Dorsolateral prefrontal cortex (tissue), 122 donors: ENCODE measurements at places on chromosomes 7 and 10.

- no peak for DNase-seq
These were observed 101.3 kb downstream of the MDFIC start for GRCh38 chr7:115023219-115023618.

DNA sequence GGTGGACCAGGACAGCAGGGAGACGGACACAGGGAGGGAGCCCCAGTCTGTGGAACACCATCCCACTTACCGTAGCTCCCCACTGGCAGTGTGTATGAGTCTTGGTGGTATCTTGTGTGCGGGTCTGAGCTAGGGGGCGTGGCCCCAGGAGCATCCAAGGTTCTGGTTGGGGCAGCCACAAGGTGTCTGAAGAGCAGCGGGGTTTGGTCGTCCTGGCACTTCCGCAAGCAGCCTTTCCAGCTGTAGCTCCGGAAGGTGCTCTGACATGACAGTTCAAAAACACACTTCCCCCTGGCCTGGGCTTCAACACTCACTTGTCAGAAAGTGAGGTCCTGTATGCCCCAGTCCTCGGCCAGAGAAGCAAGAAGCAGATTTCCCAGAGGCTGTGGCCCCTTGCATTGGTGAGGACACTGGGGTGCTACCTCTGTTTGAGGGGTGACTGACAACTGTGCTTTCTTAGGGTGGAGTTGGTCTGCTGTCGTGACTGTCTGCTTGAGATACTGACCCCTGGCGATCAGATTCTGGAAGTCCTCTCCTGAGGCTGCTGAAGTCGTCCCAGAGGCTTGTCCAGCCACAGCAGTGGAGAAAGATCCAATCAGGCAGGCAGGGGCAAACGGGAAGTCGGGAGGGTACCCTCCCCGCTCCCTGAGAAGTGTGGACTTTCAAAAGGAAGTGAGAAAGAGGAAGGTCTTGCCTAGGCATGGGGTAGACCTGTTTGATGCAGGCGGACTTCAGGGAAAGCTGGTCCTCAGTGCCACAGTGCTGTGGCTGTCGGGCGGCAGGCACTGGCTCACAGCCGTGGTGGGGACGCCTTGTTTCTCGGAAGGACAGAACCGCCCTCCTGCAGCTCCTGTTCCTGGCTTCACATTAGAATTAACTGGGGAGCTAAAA, 51.4 kb upstream of the PFKFB3 start:
- peak; percentile 22 for DNase-seq

DNA sequence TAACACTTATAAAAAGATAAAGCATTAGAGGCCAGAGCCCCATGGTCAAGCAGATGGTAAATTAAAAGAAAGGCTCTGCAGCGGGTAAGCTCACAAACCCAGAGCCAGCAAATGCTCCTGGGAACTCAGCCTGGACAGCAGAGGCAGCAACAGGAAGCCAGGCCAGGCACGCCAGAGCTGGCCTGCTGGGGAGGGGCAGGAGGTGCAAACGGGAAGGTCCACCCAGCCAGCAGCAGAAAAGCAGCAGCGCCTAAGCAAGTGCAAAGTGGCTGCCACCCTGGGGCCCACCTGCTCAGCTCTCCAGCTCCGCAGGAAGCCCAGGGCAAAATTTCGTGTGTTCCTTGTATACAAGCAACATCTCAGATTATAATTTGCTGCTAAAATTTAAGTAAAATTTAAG, 82.7 kb upstream of the GPR22 start:
- DNase-seq, result no peak

GRCh38 chr10:61733358-61733940, 70.7 kb downstream of the CABCOCO1 start:
- DNase-seq, result no peak

DNA sequence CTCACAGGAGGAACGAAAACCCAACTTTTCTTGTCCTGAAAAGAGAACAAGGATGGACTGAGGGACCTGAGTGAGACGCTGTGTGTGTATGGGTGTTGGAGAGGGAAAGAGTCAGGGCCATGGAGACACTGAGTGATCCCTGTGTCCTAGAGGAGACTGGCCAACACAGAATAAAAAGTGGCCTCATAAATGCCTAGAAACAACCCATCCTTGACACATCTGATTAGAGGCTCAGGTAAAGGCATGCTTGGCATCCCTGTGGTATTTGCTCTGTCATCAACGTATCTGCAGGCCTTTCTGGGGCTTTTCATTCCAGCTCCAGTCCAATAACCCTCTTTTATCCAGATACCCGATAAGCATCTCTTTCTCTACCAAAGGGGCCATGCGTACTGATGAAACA, 86.3 kb downstream of the FGFR2 start:
- no peak for DNase-seq

GRCh38 chr7:5635461-5636445, 145.7 kb downstream of the RNF216 start:
- DNase-seq, result no peak

GRCh38 chr7:36734731-36735130, 10.4 kb upstream of the AOAH start:
- DNase-seq, result no peak

- no peak for DNase-seq
These were observed 1.9 kb downstream of the FZD1 start for GRCh38 chr7:91266067-91266688.

- DNase-seq, result no peak
These were observed 20.2 kb downstream of the MCU start for GRCh38 chr10:72712136-72712535.

DNA sequence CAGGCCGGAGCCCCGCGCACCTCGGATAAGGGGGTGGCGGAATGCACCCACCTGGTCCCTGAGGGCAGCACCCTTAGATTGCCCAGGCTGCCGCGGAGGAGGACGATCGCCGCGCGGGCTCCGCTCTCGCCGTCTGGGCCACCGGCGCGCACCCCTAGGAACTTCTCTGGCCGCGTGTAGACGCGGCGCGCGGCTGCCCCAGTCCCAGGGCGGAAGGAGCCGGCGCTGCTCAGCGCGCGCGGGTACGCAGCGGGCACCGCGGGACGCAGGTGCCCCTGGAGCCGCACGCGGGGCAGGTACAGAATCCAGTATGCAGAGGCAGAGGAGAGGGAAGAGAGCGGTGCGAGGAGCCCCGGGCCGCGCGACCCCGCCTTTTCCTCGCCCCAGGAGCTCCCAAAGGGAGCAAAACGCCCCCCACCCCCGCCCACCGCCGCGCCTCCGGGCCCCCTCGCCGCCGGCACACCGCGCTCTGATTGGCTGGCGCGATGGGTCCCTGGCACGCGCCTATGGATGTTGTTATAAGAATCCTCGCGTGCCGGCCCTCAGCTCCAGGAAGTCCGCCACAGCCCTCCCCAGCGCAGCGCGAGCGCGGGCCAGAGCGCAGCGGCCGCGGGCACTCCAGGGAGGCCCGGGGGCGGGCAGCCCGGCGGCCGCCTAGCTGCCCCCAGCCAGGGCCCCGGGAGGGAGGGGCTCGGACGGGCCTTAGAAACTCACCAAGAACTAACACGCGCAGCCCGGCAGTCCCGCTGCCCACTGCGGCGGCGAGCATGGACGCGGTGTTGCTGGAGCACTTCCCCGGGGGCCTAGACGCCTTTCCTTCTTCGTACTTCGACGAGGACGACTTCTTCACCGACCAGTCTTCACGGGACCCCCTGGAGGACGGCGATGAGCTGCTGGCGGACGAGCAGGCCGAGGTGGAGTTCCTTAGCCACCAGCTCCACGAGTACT, at the start of gene PTF1A:
Gene PTF1A (plus strand): TSS at position 549 of the 948 bp plus-strand sequence. CDS start 219 bp downstream, at position 768.
- no peak for DNase-seq

- no peak for DNase-seq
These were observed 232.7 kb downstream of the ADAM12 start for GRCh38 chr10:126155528-126155927.

DNA sequence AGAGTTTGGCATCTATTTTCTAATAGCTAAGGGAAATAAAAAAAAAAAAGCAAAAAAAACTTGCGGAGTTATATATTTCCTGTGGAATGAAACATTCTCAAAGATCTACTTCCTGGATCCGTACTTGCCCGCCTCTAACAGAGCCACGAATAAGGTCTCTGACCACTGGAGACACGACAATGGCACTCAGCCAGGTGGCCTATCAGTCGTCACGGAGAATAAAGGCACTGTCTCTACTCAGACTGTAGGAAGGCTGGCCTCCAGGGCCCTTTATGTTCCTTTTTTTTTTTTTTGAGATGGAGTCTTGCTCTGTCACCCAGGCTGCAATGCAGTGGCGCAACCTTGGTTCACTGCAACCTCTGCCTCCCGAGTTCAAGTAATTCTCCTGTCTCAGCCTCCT, 58.7 kb downstream of the RGS10 start:
- DNase-seq, result no peak

DNA sequence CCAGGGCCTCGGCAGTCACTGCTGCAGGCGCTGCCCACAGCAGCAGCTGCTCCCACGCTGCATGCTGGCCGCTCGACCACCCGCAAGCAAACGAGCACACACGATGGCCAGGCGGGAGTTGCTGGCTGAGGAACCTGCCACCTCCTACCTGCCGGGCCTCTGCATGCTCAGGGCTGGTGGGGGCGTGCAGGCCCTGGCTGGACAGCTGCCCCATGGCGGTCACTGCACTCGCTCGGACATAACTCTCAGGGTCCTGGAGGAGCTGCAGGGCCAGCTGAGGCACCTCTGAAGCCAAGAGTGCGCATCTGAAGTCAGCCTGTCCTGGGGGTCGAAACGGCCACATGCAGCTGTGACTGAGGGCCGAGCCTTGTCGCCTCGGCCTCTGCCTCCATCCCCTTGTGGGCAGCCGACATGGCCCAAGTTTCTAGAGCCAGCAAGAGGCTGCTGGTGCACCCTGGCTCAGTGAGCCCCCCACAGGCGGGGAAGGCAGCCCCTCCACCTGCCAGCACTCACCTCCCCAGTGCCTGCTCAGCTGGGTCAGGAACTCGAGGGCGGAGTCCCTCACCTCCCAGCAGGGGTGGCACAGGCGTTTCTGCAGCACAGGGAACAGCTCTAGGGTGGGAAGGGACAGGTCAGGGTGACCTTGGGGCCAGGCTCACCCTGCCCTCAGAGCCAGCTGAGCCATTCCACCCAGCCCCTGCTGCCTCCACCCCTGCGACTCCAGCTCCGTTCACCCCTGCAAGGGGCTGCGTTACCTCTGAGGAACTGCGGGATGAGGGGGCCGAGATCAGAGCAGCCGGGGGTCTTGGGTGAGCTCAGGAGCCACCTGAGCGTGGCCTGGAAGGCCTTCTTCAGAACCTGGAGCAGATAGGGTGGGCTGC, 16.1 kb downstream of the BRAT1 start:
- no peak for DNase-seq

GRCh38 chr7:16905300-16906044, 23.7 kb upstream of the AGR3 start:
- DNase-seq, result no peak

DNA sequence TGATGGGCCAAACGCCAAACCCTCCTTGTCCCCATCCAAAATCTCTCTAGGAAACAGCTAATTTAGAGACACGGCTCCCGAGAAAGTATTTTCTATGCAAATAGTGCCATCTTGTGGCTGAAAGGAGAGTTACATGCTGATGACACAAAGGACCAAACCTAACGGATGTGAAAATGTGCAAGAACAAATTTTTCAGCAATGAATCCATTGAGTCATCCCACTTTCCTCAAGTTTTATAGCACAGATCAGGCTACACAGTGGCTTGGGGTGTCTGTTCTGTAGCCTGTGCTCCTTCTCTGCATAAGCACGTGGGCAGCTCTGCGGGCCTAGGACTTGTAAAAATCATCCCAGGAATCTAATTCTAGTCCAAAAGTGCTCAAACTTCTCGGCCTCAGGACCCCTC, 154.8 kb upstream of the PRR15 start:
- DNase-seq, result no peak

- no peak for DNase-seq
These were observed 307.9 kb downstream of the WDR11 start for GRCh38 chr10:121158988-121159579.

DNA sequence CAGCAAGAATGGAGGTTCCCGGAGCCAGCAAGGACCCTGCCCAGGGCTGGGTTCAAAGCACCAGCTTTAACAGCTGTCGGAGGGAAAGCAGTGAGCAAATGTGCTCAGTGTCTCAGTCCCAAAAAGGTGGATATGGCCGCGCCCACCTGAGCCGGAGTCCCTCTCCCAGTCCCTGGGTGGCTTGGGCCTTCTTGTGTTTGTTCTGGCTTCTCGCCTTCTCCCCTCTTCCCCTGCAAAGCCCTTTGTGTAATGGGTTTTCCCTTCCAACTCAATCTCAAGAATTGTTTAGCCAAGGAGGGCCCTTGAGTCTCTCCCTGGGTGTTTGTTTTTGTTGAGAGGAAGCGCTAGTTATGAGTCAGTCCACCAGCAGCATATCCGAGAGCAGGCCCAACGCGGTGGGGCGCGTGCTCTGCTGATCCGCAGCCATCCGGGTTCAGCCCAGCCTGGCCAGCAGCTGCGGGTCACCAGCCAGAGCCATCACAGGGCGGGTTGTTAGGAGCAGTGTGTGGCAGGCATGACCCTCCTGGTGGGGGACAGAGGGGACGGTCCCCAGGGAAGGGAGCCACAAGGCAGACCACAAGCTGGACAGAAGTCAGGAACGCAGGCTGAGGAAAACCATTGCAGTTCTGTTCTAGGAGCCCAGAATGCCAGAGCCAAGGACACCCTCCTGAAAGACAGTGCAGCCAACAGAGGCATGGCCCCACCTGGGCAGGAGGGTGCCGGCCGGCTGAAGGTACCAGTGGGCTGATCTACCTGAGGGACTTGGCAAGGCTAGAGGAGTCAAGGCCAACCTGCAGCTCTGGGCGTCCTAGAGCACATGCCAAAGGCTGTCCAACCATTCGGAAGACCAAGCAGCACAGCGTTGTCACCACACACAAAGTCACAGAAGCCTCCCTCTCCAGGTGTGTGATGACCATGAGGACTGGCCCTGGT, 21.3 kb downstream of the CALML3 start:
- DNase-seq, result peak; percentile 41
